Omental fat pad (tissue), 4 donors: ENCODE measurements at places on chromosomes 1 and 21.

- no peak for DNase-seq
Observed at GRCh38 chr1:204879351-204879750, 8.7 kb downstream of the NFASC start.

DNA sequence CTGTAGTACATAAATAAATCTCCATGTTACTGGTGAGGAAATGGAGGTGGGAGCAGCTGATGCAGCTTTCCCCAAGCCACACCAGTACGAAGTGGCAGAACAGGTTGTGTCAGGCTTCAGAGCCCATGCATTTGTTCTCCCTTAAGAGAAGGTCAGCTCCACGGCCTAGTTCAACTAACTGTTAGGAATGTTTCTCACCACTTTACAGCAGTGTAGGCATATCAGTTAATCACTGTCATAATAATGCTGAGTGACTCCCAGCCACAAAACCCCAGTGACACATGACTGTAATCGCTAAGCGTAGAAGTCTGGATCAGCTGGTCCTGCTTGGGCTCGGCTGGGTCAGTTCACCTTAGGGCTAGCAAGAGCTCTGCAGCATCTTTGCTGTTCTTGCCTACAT, 90.4 kb downstream of the VPS26C start:
- DNase-seq, result no peak

- DNase-seq, result no peak
Observed at GRCh38 chr1:93450321-93450720, 2.4 kb downstream of the FNBP1L start.

DNA sequence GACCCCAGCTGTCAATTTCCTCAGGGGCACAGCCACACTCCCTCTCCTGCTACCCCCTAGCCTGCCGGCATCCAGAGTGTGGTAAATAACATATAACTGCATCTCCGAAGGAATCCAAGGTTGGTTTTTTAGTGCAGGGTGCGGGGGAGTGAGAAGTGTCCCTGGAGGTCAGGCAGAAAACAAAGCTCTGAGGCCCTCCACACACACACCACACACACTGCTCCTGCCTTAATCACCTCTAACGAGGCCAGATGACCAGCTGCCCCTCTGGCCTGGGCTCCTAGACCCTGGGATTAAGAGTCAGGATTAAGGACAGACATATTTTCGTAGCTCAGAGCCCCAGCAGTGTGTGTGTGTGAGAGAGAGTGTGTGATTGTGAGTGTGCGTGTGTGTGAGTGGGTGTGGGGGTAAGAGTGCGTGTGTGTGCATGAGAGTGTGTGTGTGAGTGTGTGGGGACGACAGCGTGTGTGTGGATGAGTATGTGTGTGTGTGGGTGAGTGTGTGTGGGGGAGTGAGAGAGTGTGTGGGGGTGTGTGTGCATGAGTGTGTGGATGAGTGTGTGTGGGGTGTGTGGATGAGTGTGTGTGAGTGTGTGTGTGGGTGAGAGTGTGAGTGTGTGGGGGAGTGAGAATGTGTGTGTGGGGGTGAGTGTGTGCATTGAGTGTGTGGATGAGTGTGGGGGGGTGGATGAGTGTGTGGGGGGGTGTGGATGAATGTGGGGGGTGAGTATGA, 14.6 kb downstream of the SDC3 start:
- no peak for DNase-seq

- DNase-seq, result no peak
Observed at GRCh38 chr1:170790651-170791071, 126.7 kb downstream of the PRRX1 start.

DNA sequence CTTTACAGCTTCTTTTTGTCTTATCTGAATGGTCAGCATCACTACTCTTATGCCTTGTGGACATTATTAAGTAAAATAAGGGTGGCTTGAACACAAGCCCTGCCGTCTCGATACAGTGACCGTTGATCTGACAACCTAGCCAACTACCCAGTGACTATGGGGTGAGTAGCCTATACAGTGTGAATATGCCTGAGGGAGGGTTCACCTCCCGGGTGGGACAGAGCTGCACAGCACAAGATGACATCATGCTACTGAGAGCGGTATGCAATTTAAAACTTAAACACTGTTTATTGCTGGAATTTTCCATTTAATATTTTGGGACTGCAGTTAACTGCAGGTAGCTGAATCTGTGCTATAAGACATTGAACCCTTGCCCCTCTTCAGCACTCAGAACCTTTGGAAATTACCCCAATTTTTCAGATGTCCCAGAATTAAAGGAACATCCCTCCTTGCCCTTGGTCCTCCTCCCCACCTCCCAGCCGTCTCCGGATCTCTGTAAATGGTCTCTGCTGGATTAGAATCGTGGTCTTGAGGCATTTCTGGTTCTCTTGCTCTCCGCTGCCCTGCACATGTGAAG, 618.5 kb downstream of the PTPRU start:
- no peak for DNase-seq

- DNase-seq, result no peak
Observed at GRCh38 chr21:44305691-44306090, 5.8 kb downstream of the PFKL start.

DNA sequence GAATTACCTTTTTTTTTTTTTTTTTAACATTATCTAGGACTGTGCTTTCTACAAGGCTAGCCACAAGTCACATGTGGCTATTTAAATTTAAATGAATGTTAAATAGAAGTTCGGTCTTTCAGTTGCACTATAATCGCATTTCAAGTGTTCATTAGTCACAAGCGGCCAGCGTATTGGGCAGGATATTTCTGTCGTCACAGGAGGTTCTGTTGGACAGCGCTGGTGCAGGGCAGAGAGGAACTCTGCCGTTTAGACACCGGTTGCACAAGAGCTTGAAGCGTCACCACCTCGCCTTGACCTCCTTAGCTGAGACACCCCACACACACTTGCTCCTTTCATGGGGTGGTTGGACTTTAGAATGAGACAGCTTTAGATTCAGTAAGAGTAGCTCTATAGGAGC, 64.1 kb downstream of the BACE2 start:
- DNase-seq, result no peak

DNA sequence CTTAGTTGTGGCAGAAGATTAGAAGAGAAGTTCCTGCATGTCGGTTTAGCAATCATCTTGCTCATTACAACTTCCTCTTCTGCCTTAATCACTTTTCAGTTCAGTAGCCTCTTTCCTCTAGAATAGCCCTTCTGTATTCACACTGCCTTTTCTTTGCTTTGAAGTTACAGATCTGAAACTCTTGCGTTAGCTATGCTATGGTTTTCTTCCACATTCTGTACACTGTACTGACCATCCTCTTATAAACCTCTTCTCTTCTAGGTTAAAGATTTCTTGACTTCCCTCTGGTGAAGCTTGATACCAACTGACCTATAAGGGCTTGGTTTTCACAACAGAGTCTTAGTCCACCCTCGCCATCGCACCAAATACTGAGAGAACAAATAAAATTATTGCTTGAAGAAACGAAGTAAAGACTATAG, 35.0 kb downstream of the C21orf91 start:
- DNase-seq, result no peak

GRCh38 chr1:209769971-209770370, 14.1 kb downstream of the TRAF3IP3 start:
- DNase-seq, result no peak

- no peak for DNase-seq
Observed at GRCh38 chr1:117633936-117634335, 28.1 kb downstream of the TENT5C start.

GRCh38 chr21:42554251-42554961, 40.8 kb downstream of the SLC37A1 start:
- no peak for DNase-seq

- DNase-seq, result no peak
Observed at GRCh38 chr1:171645553-171646248, 6.8 kb downstream of the MYOC start.

DNA sequence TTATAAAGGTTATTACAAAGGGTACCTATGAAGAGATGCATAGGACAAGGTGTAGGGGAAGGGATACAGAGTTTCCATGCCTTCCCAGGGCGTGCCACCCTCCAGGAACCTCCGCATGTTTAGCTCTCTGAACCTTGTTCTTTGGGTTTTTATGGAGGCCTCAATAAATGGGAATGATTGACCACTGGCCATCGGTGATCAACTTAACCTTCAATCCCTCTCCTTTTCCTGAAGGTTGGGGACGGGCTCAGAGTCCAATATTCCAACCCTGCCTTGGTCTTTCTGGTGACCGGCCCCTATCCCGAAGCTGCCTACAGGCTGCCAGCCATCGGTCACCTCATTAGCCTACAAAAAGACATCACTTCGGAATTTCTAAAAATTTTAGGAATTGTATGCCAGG, 11.7 kb downstream of the CD244 start:
- DNase-seq, result no peak

DNA sequence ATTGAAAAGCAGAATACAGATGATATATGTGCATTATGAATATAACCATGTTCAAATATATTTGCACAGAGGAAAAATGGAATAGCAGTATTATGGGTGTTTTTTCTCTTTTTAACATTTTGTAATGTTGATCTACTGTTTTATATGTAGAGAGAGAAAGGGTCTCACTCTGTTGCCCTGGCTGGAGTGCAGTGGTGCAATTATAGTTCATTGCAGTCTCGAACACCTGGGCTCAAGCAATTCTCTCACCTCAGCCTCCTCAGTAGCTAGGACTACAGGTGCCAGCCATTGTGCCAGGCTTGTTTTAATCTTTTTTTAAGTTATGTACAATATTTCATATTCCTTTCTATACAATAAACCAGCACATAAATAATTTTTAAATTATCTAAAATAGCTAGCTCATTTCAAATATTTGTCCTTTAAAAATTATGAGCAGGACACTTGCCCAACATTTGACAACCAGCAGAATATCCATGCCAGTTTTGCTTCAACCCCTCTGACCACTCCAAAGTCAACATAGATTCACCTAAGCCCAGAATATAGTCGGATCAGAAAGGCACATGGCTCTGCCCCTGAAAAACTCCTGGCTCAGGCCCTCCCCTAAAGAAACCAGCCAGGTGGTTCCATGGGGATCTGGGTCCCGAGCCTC, 29.8 kb downstream of the ZNF281 start:
- no peak for DNase-seq

DNA sequence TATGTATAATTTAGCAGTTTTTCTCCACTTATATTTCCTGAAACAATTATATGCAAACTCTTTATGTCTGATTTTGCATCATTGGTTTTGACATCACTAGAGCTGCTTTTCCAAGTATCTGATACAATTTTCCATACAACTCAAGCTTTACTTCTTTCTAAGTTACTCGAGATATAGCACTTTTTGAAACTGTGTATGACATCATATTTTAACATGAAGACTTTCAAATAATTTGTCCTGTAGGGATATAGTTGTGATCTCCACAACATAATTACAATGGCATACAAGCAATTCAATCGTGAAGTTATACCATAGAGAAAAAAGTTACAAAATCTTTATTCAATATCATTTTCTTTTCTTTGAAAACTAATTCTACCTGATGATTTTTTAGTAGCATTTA, 173.0 kb downstream of the LEPR start:
- DNase-seq, result no peak

DNA sequence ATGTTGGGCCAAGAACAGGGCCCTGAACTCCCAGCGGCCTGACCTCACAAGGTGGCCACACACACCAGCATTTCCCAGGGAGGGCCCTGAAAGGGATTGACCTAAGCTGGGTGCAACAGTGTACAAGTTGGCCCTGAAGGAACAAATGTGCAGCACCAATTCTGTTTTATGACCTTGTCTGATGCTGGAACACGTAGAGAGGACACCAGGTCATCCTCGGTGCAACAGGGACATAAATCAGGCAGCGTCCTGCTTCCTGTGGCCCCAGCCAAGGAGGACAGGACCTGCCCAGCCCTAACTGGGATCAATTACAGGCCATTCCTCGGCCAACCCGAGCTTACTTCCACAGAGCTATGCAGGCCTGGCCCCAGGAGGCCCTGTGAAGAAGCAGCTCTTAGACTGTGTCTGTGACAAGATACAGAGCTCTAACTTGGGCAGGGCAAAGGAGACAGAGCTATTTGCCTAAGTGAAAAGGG, 12.8 kb upstream of the PHC2 start:
- no peak for DNase-seq

GRCh38 chr1:202152399-202152798, 7.9 kb upstream of the ARL8A start:
- DNase-seq, result no peak

- no peak for DNase-seq
Observed at GRCh38 chr1:71881611-71882010, 400.7 kb downstream of the NEGR1 start.

- no peak for DNase-seq
Observed at GRCh38 chr1:32068957-32069588, 3.7 kb upstream of the TMEM39B start.

- no peak for DNase-seq
Observed at GRCh38 chr1:150508982-150509381, 1.1 kb downstream of the ECM1 start.

DNA sequence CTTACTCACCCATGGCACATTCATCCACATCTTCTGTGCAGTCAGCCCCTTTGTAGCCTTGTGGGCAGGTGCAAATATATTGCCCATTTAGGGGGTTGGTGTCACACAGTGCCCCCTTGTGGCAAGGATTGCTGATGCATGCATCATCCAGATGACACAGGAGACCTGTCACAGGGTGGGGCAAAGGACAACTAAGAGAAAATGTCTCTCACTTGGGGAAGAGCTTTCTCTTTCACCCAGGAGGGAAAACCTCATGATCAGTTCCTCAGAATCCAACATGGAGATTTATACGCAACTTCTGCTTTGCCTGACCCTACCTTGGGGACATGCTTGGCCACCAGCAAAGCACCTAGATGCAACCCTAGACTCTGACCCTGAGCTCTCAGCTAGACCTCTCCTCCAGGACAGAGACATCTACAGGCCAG, 71.8 kb upstream of the ADAM30 start:
- DNase-seq, result peak; percentile 63

GRCh38 chr1:31745096-31745945, 18.8 kb downstream of the ADGRB2 start:
- no peak for DNase-seq

DNA sequence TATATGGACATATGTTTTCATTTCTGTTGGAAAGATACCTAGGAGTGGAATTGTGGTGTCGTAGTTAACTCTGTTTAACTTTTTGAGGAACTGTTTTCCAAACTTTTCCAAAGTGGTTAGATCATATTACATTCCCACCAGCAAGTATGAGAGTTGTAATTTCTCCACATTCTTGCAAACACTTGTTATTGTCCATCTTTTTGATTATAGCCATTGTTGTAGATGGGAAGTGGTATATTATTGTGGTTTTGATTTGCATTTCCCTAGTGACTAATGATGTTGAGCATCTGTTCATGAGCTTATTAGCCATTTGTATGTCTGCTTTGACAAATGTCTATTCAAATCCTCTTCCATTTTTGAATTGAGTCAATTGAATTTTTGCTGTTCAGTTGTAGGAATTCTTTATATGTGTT, 19.8 kb downstream of the CAMTA1 start:
- DNase-seq, result no peak

GRCh38 chr1:151934048-151934493, 24.8 kb upstream of the THEM4 start:
- DNase-seq, result no peak

GRCh38 chr1:11918799-11919519, 7.3 kb downstream of the KIAA2013 start:
- DNase-seq, result no peak

- no peak for DNase-seq
Observed at GRCh38 chr1:150555971-150556865, 7.0 kb downstream of the ADAMTSL4 start.

- no peak for DNase-seq
Observed at GRCh38 chr1:150299716-150300115, 6.1 kb downstream of the MRPS21 start.
